T-helper 1 cell (primary cell): ENCODE measurements at places on chromosomes 5 and 9.

DNA sequence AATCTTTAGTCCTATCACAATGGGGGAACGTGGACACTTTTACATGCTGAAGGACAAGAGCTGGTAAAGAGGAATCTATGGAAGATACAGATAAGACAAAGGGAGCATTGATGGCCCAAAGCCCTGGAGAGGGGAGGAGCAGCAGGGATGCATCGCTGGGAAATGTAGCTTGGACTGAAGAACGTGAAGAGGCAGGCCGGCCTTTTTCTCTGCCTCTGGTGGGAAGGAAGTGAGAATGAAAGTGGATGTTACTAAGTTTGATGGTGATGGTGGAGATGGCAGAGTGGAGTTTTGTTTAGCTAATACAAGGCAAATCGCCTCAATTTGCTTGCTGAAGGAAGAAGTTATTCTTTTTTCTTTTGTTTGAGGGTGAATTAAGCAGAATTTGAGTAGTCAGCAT, 124.6 kb upstream of the TAF11L2 start:
- no peak for DNase-seq

DNA sequence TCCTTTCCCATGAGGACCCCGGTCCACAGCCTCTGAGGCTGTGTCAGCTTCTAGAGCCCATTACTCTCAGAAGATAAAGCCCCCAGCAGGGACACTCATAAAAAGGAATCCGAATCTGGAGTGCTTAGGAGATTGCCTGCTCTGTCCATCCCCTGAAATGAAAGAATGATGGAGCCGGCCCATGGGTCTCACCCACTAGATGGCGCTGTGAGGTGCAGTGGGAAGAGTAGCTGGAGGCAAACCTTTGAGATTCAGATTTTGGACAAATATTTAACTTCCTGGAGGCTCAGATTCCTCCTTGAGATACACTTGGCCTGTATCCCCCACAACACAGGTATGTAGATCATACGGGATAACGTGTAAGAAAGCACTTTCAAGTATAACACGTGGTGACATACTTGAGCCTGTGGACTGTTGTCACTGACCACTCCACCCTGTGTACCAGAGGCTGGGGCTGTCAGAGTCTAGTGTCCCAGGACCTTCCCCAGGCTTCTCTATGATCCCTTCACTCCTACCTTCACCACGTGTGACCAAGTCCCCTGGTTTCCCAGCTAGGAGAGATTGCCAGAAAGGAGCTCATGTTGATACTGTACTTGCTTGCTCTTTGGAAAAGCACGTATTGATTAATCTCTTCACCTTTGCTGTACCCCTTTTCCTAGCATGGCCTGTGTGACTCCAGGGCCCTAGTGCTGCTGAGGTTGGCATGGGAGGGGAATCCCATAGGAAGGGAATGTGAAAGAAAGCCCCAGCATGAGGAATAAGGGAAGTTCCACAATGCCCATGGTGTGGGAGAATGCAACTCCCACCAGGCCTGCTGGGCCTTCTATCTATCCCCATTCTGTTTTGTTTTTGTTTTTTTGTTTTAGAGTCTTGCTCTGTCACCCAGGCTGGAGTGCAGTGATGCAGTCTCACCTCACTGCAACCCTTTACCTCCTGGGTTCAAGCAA, 32.1 kb downstream of the TRMO start:
- peak; percentile 23 for DNase-seq

DNA sequence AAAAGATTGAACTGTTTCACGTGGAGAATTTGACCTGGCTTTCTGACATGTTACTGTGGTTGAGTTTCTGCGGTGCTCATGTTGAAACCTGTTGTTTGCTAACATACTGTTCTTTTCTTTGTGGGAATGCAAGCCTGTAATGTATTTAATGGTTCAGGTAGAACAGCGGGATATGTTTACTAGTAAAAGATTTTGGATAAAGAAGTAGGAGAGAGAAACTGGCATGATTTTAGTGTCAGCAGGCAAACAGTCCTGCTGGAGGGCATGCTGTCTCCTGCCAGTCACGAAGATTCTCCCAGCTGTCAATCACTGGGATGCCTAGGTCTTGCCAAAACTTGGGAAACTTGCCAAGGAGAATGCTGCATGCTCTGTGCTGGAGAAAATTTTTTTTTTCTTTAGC, 263.5 kb downstream of the TAF11L14 start:
- DNase-seq: no peak

DNA sequence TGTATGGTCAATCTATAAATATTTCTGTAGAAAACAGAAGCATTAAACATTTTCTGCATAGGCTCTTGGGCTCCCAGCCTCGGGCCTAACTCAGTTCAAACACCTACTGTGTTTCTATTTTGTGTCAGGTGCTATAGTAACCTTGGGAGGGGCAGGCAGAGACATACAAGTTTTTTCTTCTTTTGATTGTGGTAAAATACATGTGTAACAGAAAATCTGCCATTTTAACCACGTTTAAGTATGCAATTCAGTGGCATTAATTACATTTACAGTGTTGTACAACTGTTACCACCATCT, 40.8 kb upstream of the FOXE1 start:
- DNase-seq: no peak

DNA sequence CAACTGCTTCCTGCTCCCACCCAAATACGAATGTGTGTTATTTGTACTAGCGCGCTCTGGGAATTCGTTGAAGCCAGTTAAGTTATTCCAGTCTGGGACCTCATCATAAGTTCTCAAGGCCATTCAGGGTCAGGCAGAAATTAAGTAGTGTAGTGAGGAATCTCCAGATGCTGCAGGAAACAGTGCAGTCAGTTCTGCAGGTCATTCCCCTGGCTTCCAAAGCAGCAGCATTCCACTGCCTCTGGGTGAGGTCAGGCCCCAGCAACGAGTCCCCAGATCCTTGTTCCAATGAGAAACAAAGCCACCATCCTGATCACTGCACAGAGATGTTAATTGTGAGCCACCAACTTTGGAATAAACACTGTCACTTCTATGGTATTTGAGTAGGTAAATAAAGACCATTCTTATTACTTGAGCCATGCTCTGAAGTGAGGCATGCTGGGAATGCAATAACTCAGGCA, 33.1 kb downstream of the SVEP1 start:
- DNase-seq: no peak

DNA sequence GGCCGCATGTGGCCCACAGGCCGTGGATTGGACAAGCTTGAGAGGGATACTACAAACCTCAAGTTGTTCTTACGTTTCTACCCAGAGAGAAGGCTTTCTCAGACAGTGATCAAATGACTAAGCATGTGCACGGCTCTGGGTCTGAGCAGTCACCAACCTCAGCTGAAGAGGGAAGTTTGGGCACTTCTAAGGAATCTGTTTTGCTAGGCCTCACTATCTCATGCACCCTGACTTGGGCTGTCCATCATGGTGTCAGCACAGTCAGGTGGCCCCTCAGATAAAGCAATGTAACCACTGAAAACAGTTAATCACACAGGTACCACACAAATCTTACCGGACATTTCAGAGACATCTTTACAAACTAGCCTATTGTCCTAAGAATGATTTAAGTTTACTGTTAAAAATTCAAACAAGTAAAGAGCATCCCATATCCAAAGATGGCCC, 24.6 kb downstream of the CSF2 start:
- DNase-seq: peak; percentile 50
